ENCODE measurements at places on chromosomes 7 and 10. TPM values are rescaled to one million over a fixed set of nuclear protein-coding genes. Genes with fewer than 3 reads are reported as not detected.

GRCh38 chr10:102629661-102630614 is 14.3 kb upstream of the TRIM8 start:
- no peak for DNase-seq

- no peak for DNase-seq
These were observed 358.4 kb downstream of the SH2D4B start for GRCh38 chr10:80896076-80896475.

DNA sequence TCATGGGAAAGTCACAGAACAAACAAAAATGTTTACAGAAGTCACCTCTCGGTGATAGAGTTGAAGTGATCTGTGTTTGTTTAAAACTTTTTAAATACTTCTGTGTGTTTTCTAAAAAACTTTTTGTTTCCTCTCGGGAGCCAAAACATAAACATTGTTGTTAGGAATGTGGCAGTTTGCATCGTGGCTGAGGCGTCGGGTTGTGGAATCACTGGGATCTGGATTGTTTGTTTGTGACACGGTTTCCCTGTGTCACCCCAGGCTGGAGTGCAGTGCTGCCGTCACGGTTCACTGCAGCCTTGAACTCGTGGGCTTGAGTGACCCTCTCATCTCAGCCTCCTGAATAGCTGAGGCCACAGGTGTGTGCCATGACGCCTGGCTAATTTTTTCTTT is 29.0 kb upstream of the SUN1 start:
- DNase-seq: no peak

- no peak for DNase-seq
These were observed 149.5 kb downstream of the PPP1R9A start for GRCh38 chr7:95056901-95057300.

GRCh38 chr7:41900532-41900931 is 197.6 kb upstream of the INHBA start:
- no peak for DNase-seq

Gene ZNF655
- 52.0 TPM for polyA plus RNA-seq

DNA sequence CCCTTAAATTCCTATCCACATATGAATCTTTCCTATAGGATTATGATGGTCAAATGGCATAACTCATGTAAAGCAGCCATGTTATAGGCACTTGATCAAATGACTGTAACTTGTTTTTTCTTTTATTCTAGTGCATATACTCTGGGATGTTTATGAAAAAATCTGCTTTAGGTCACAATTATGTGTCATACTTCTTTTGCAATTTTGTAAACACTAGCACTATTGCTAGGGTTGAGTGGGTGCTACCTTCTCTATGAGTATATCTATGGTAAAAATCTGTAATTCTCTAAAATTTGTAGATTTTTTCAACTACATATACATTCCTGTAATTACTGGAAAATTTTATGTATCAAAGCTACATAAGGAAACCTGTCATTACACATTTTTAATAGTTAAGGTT is 50.0 kb downstream of the HGF start:
- DNase-seq: no peak
